Stimulated activated naive CD4-positive, alpha-beta T cell (primary cell): ENCODE measurements at places on chromosomes 12 and 14.
A peak's percentile ranks its signal among the peaks of the same experiment; 100 is the strongest.

DNA sequence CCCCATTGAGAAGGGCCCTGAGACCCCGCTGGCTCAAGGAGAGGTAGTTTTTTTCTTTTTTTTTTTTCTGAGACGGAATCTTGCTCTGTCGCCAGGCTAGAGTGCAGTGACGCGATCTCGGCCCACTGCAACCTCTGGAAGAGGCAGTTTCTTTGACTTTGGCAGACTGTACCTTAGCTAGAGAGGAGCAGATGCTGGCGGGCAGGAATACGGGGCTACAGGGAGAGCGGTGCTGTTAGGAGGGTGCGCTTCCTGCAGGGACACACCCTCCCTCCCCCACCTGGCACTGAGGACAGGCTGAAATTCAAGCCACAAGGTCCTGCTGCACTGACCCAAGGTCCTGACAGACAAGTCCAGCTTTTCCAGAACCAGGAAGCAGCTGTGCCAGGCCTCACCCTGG is 32.2 kb upstream of the NUDT14 start:
- no peak for DNase-seq

- DNase-seq: no peak
These were observed 19.2 kb downstream of the TBX3 start for GRCh38 chr12:114664651-114665320.

GRCh38 chr12:121314431-121314830 is 17.9 kb upstream of the CAMKK2 start:
- no peak for DNase-seq

GRCh38 chr12:13119826-13120225 is 16.4 kb upstream of the GSG1 start:
- no peak for DNase-seq

DNA sequence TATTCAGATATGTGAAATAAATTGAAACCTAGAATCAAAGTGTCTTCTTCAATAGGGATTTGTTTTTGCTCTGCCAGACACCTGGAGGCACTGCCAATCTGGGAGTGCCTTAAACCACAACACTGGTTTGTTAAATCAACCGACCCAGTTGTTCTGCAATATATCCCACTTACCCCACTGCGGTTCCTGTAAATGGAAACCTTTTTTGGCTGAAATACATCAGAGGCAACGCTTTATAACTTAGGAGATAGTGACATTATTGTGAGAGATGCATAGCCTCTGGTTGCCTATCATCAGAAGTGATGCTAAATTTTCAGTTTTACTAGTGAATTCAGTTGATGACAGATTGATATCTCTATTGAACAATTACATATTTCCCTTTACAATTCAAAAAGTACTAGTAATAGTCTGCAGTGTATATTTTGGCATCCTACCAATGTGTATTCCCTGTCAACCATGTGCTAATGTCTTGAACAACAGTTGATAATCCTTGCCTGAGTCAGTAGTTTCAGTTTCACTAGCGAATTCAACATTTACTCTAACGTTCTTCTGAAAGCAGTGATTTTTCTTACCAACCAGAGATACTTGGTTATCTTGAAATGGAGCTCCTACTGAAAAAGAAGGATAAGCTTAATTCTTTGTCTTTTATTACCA is 30.5 kb downstream of the PPP2R5C start:
- DNase-seq: no peak

DNA sequence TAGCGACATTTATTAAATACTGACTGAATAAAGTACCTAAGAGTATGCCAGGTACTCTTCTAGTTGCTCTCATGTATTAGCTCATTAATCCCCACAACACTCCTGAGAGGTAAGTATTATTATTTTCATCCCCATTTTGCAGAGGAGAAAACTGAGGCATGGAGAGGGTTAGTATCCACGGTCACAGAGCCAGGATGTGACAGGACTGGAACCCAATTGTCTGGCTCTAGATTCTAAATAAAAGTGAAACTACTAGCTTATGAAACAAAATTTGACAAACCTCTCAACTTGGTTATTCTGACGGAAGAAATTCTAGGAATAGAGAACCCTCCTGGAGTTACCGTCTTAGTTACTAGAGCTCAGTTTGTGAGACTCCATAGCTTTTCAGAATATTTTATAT is 112.2 kb downstream of the CHST11 start:
- DNase-seq: no peak

DNA sequence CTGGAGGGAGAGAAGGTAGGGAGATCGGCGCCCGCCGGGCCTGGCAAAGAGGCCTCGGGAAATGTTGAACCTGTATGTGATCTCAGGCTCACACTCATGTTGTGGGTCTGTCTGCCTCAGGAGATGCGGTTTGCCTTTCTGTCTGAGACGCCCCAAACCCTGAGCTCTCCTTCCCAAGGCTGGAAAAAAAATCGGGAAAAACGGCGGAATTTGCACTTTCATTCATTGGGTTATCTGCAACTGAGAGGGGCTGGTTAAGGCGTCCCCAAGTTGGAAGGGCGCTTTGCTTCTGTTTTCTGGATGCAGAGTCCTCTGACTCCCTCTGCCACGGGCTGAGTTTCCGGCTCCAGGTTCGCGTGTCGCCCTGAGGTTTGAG is 5.0 kb upstream of the HOXC9 start:
- no peak for DNase-seq

DNA sequence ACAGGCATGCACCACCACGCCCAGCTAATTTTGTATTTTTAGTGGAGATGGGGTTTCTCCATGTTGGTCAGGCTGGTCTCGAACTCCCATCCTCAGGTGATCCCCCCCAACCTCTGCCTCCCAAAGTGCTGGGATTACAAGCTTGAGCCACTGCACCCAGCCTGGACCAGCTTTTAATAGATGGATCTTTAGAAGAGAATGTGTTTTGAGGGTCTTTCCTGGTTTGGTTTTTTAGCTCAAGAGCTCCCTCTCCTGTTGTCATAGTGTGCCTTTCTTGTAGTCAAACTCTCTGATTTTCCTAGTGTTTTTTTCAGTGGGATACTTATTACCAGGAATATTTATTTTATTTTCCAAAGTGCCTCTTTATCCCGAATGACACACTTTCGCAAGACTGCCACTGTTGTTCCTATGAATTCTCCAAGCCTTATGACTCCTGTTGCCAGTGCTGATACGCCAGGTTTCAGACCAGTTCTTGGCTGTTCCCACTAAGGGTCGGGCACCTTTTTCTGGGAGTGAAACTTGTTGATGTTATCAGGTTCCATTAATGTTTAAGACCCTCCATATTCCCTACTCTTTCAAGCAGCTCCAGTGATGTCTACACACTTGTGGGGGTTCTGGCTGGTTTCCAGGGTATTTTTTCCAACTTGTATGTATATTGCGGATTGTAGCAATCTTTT is 31.5 kb upstream of the LIMA1 start:
- DNase-seq: no peak

DNA sequence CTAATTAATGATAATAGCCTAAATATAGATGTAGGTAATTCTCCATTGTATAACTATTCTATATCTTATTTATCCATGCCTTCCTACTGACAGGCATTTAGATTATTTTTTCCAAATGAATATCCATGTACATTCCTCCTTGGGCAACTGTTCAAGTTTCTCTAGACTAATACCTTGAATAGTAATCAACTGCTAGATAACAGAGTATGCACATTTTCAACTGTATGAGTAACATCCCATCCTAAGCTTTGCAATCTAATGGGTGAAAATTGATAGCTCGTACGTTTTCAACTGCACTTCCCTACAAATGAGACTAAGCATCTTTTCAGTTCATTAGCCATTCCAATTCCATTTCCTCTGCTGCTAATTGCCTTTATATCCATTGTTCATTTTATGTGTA is 37.0 kb downstream of the YAF2 start:
- DNase-seq: no peak

GRCh38 chr14:61607570-61608244 is 87.6 kb upstream of the HIF1A start:
- DNase-seq: no peak

DNA sequence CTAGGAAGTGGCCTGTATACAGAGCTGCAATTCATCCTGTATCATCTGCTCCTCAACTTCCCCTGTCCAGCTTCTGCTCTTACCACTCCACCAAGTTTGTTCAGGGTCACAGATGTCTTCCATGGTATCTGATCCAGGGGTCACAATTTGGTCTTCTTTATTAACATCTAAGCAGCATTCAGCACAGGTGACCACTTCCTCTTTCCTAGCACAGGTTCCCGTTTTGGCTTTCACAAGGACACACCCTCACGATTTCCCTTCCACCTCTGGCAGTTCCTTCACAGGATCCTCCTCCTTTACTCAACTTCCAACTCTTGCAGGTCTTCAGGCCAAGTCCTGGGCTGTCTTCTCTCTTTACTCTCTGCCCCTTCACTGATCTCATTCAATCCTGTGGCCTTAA is 93.6 kb downstream of the TTC7B start:
- DNase-seq: no peak

DNA sequence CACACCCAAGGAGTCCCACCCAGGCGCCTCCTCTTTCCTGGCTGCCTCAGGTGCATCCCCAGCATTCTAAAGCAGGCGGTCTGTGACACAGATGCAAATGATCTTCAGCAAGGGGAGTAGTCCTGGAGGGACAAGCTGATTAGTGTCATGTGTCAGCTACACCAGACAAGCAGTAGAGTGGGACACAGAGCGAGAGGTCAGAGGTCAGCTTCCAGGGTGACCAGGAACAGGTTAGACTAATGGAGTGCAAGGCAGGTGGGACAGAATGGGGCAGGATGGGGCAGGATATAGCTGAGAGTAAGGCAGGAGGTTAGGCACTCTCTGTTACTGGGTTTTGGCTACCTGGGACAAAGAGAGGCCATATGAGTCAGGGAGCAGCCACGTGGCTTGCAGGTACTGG is 534.0 kb downstream of the FUT8 start:
- no peak for DNase-seq

- peak; percentile 48 for DNase-seq
These were observed 82.5 kb upstream of the EVL start for GRCh38 chr14:99982537-99983250.

DNA sequence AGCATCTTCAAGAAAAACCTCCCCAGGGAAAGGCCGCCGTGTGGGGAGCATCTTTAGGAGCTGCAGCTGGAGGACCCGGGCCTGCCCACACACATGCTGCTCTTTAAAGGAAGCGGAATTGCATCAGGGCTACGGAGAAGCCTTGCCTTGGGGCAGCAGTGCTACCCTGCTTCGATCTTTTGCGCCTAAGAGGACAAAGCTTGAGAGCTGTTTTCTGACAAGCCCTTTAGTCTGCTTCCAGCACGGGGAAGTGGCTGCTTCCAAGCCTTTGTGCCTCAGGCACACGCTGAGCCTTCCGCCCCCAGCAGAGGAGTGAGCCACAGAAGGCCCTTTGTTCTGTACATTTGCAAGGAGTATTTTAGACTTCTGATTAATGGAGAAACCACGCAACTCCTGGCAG is 31.5 kb downstream of the COA8 start:
- no peak for DNase-seq

GRCh38 chr12:122983789-122984515 is 3.5 kb downstream of the ARL6IP4 start:
- no peak for DNase-seq

DNA sequence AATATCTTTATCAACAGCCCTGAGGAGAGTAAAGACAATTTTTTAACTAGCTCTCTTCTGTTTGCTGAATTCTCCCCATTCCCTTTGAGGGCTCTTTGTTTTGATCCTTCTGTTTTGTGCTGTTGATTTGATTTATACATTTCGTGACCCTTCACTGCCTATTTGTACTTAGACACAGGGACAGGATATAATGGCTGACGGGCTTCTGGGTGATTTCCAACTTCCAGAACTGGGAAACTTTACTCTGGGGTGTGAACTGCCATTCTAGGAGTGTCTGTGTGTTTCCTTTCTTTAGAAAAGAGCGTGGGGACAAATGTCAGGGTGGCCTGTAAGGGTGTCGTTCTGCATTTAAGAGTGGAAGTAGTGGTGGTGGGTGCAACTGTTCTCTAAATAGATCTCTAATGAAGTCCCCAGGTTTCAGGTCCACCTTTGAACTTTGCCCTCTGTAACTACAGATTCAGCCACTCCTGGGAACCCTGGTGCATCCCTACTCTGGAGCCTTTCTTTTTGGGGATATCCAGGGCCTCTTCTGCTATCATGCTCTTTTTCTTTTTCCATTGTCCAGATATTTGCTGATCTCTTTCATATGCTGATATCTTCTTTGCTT is 22.3 kb upstream of the SSPN start:
- DNase-seq: no peak

- no peak for DNase-seq
These were observed 147.2 kb downstream of the DACT1 start for GRCh38 chr14:58784931-58785330.

DNA sequence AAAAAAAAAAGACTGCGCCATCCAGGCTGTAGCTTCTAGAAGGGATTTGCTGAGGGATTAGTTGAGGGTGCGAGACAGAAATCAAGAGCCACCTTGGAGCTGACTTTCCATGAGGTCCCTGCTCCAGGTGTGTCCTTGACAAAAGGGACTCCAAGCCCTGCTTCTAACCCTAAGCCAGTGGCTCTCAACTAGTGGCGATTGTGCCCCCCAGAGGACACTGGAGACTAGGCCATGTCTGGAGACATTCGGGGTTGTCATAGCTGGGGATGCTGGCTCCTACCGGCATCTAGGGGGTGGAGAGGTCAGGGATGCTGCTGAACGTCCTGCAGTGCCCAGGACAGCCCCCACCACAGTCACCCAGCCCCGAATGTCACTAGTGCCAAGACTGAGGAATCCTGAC is 40.6 kb downstream of the SPRING1 start:
- DNase-seq: no peak

GRCh38 chr14:23095196-23096108 is at the start of gene C14orf119:
C14orf119 (plus strand) TSS chr14:23095505; CDS start chr14:23097659, 2,154 bp downstream.
- no peak for DNase-seq

- DNase-seq: no peak
These were observed 70.4 kb downstream of the MOK start for GRCh38 chr14:102234331-102235264.

DNA sequence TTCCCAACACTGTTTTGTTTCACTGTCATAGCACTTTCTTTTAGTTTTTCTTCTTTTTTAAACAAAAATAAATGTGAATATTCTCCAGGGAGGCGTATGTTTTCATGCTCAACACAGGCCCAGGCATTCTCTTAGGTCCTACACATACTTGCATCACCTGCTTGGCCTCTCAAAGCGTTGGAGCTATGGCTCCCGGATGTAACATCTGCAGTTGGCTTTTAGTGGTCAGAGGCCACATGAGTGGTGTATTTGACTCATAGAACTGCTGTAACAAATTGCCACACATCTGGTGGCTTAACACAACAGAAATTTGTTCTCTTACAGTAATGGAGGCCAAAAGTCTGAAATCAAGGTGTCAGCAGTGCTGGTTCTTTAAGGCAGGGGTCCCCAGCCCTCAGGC is 44.6 kb upstream of the VRK1 start:
- DNase-seq: no peak

DNA sequence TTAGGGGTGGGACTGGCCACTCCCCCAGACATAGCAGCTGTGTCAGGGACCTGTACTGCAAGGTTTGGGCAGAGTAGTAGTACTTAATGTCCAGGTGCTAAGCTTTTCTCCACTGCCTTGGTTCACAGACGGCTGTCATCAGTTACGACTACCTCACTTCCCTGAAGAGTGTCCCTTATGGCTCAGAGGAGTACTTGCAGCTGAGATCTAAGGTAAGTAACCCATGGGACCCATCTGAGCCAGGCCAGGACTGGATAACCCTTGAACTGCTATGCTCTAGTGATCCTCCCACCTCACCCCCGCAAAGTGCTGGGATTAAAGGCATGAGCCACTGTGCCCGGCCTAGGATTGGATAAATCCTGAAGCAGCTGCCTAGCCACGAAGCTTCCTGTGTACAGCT is 22.4 kb downstream of the ADCK1 start:
- DNase-seq: no peak

- no peak for DNase-seq
These were observed 119.2 kb downstream of the FIGNL2 start for GRCh38 chr12:51729331-51729730.
